ENCODE measurements at places on chromosomes 16 and 17.

- DNase-seq = no peak
Observed at GRCh38 chr17:78716814-78717393, 65.2 kb downstream of the CYTH1 start.

DNA sequence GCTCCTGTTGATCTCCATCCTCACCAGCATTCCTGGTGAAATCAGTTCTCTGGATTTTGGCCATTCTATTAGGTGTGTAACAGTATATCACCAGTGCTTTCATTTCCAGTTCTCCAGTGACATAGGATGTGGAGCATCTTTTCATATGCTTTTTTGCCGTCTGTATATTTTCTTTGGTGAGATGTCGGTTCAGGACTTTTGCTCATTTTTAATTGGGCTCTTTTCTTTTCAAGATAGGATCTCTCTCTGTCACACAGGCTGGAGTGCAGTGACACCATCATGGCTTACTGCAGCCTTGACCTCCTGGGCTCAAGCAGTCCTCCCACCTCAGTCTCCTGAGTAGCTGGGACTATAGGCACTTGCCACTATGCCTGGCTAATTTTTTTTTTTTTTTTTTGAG, 74.2 kb downstream of the TANGO6 start:
- no peak for DNase-seq

DNA sequence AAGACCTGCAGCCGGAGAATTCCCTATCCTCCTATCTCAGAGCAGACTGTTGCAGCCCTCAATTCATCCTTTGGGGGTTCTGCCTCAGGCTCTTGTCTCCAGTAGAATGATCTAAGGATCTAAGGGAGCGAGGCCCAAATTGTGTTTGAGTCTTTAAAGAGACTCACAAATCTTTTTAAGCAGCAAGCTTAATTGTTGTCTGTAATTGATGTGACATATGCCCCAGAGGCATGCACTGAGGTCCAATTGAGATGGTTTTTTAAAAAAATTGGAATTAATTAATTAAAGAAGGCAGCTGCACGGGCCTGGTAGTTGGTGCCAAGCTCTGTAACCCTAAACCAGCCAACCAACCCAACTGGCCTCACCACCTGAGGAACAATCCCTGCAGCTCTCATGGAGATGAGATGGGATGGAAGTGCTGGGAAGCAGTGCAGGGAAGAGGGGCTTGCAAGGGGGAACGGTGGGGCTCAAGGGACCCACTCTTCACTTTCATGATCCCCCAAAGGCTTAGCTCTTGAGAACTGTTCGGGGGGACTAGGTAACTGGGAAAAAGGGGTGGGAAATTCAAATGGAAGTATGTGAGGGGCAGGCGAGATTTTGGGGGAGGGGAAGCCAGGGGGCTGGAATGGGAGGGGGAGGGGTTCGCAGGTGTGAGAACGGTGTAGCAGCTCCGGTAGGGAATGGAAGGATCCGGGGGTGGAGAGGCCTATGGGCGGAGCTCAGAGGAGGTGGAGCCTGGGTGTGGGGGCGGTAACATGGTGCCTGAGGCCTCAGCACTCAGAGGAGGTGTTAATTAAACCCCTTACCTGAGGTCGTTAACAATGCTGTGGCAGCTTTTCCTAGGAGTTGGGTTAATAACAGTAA, 9.2 kb upstream of the ZNF652 start:
- DNase-seq = no peak

- DNase-seq = no peak
Observed at GRCh38 chr17:9087921-9088320, 66.6 kb downstream of the NTN1 start.

DNA sequence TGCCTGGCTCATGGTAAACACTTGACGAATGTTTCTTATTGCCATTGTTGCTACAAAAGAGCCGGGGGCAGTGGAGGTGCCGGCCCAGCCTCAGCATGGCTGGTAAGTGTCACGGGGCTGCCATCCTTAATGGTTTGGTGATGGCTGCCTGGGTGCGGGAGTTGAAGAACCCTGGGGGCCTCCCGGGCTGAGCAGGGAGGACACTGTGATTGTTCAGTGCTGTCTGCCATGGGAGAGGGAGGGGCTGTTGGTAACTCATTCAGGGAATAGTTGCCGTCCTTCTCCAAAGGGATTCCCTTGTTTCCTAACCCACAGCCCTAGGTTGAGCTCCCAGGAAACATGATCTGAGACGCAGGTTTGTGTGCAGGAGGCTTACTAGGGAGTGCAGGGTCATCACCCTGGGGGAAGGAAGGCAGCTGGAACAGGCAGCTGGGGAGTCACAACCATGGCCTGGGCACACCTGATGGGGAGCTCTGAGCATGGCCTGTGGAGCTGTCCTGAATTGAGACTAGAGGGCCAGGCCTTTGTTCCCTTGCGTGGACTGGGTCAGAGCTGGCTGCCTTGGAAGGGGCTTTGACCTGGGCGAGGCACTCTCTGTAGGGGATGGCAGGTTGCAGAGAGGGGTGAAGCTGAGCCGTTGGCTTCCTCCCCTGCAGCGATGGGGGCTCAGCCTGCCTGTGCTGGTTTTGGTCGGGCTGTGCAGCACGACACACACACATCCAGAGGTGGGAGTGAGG, 85.7 kb downstream of the PLCG2 start:
- DNase-seq = no peak

DNA sequence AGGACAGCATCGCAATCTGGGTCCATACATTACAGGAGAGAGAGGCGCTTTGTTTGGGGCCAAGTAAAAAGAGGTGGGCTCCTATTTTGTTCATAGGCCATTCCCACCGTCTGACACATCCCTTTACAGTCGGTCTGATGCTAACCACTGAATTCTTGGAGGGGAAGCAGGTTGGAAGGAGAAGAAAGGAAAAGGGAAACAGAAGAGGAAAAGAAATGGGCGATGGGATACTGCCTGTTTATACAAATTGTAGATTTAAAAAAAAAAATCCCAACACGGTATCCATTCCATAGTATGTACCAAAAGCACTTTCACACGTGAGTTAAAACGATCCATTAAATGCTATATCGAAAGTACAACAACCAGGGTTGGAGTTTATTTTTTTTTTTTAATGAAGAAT, 4.0 kb upstream of the ZFHX3 start:
- no peak for DNase-seq

GRCh38 chr17:29603109-29603674, 10.3 kb downstream of the ANKRD13B start:
- no peak for DNase-seq

DNA sequence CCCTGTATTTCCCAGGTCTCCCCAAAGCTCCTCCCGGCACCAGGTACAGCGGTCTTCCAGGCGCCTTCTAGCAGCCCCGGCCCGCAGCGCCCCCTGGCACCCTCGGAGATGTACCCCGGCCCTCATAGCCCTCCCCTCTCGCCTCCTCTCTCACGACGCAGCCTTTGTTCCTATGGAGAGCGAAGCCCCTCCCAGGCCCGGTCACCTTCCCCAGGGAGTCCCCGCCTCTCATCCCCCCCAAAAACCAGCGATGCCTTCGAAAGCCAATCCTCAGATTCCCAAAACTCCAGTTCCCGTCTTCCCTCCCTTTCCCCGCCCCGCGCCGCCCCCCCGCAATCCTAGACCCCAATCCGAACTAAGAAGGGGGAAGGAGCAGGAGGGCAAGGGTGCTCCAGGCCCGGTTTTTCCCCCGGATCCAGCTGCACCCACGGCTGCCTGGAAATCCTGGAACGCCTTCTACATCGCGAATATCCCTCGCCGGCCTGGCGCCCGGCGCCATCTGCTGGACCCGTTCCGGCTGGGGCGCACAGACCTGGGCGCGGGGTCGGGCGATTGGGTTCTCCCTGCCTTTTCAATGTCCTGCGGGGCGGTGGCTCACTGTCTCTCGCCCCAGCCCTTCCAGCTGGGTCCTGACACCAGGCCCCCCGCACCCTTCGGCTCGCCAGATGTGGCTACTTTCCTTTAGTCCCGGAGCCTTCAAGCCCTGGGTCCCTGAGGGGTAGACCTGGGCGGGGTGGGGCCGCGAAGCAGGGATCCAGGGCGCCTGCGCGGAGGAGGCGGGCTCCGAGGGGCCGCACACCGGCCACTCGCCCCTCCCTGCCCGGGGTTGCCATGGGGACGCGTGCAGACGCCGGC, at the start of gene DNAH2:
TSS of gene DNAH2 (plus strand) at position 844 of the 855 bp plus-strand sequence. CDS start 1,991 bp downstream, outside the sequence.
- DNase-seq = peak; percentile 11

- no peak for DNase-seq
Observed at GRCh38 chr17:2198927-2199326, 104.7 kb downstream of the SMG6 start.

DNA sequence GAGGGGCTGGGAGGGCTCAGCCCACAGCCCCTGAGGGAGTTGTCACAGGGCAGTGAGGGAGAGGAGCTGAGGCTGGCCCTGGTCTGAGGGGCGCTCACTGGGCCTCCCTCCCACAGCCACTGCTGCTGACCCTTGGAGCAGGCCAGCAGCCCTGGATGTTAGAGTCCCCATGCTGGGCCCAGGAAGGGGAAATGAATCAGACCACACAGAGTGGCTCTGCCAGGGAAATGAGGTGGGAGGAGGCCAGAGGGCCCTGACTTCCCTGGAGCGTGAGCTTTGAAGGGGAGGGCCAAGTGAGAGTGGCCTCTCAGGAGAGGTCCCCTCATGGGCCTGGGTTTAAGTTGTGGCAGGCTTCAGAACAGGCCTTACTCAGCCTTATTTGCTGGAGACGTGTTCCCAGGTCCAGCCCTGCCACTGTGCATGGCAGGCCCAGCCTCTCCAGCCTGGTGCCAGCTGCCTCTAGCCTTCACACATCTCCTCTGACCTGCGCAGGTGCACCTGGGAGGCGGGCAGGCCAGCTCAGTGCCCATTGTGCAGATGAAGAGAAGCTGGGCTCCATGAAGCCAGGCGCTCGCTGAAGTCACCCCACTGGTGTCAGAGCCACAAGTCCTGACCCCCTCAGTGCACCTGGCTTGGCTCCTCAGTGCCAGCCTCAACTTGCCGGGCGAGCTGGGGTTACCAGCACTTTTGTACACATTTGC, 15.4 kb downstream of the GPT2 start:
- no peak for DNase-seq

GRCh38 chr16:84899414-84899813, 79.6 kb downstream of the CRISPLD2 start:
- no peak for DNase-seq

GRCh38 chr16:87936375-87937230, at the start of gene CA5A:
CA5A (minus strand) TSS chr16:87936529; CDS start chr16:87936450, 79 bp downstream.
- no peak for DNase-seq

GRCh38 chr17:72567774-72568173, 447.0 kb downstream of the SOX9 start:
- DNase-seq = no peak

DNA sequence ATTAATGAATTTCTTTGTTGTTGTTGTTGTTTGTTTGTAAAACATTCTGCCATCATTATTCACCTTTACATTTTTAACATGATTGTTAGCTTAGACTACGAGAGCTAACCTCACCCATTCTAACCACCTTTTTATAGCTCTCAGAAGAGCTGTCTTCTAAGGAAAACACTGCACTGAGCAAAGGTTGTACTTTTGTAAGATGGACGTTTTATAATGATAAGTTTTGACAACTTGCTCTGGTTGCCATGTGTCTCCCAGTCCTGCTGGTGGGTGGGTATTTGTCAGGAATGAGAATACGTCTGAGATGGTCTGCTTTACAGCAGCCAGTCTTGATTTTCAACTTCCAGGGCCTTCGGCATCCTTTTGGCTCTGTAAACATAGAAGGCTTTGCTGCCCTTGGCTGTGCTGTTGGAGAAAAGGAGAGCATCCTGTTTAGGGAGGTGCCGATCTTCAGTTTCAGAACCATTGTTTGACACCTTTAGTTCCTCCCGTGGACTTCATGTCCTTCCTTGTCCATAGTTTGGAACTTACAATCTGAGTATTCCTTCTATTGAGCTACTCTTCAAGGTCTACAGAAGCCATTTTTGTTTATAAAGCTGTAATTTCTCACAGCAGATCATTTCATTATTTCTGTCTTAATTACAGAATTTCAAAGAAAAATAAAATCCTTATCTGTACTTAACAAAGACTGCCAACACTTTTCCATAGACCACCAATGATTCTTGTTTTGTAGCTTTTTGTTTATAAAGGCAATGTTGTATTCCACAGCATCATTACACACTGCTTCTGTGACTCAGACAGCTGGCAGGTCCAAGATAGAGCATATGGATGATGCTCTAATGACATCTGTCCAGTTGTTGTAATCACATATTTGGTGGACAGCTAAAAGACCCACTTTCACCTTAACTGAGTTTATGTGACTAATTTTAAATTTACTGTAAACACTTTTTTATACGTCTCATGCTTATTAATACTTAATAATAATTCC, 270.1 kb upstream of the TBX2 start:
- DNase-seq = no peak

DNA sequence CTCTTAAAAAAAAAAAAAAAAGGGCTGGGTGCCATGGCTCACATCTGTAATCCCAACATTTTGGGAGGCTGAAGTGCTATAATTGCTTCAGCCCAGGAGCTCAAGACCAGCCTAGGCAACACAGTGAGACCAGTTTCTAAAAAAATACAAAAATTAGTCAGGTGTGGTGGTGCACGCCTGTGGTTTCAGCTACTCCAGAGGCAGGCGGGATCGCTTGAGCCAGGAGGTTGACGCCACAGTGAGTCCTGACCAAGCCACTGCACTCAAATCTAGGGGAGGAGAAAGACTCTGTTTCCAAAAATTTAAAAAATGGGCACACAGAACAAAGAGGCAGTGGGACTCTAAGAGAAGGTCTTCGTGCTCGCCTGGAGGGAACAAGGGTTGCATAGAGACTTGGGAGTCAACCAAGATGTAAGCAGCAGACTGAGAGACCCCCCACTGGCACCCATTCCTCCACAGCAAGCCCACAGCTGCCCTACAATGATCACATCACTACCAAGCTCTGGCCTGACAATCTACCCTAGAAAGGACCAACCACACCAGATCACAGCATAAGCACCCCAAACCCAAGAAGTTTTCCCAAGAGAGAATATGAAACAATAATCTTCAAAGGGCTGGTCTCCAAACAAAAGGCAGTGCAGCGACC, 121.6 kb downstream of the ANKRD11 start:
- no peak for DNase-seq

DNA sequence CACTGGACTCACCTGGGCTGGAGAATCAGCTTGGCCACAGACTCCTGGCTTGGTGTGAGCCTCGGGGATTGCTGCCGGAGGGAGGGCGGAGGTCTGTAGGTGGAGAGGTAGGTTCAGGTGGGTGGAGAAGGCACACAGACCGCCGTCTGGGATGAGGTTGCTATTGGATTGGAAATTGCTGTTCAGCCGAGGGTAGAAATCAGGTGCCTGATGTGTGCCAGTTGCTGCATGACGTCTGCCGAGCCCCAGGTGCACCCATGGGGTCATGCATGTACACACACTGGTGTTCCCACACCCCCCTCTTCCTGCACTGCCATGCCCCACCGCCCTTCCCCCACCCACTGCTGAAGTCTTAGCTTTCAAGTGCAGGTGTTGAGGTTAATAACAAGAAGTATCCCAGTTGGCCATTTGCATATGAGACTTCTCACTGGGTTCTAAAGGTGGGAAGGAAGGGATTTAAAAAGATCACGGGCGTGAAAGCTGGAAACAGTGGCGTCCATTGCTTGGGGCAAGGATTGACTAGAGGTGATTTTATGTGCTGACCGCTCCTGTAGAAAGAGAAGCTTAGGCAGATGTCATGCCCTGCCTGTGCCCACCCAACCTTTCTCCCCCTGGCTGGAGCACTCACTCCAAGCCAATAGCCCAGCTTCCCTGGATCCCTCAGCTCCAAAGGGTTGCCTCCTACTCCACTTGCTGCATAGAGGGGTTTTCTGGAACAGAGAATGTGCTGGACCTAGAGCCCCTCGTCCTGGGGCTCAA, 193.6 kb downstream of the CCDC182 start:
- no peak for DNase-seq

- DNase-seq = no peak
Observed at GRCh38 chr16:3890091-3890490, 9.6 kb upstream of the CREBBP start.

GRCh38 chr16:57826706-57827625, 24.7 kb upstream of the KIFC3 start:
- DNase-seq = no peak

GRCh38 chr16:10918294-10919002, 23.8 kb downstream of the DEXI start:
- peak; percentile 73 for DNase-seq

- DNase-seq = no peak
Observed at GRCh38 chr16:7614021-7614795, 281.6 kb downstream of the RBFOX1 start.

All from activated gamma-delta T cell treated with anti-CD3 and anti-CD28 coated beads, Interleukin-2, amount 50 U/mL, for 16 hours (primary cell).